ENCODE measurements at places on chromosomes 1 and 21.

- DNase-seq = no peak
Observed at GRCh38 chr1:183291802-183292514, 105.9 kb downstream of the LAMC2 start.

GRCh38 chr1:24235921-24236788, 49.1 kb upstream of the IFNLR1 start:
- no peak for DNase-seq

- DNase-seq = no peak
Observed at GRCh38 chr1:6399294-6399693, 5.7 kb upstream of the ACOT7 start.

DNA sequence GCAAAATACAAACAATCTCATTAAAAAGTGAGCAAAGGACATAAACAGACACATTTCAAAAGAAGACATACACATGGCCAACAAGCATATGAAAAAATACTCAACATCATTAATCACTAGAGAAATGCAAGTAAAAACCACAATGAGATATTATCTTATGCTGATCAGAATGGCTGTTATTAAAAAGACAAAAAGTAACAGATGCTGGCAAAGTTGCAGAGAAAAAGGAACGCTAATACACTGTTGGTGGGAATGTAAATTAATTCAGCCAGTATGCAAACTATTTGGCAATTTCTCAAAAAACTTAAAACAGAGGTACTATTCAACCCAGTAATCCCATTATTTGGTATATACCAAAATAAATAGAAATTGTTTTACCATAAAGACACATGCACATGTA, 32.2 kb upstream of the TNFSF18 start:
- DNase-seq = no peak

GRCh38 chr1:25612421-25612820, 4.2 kb upstream of the MAN1C1 start:
- no peak for DNase-seq

DNA sequence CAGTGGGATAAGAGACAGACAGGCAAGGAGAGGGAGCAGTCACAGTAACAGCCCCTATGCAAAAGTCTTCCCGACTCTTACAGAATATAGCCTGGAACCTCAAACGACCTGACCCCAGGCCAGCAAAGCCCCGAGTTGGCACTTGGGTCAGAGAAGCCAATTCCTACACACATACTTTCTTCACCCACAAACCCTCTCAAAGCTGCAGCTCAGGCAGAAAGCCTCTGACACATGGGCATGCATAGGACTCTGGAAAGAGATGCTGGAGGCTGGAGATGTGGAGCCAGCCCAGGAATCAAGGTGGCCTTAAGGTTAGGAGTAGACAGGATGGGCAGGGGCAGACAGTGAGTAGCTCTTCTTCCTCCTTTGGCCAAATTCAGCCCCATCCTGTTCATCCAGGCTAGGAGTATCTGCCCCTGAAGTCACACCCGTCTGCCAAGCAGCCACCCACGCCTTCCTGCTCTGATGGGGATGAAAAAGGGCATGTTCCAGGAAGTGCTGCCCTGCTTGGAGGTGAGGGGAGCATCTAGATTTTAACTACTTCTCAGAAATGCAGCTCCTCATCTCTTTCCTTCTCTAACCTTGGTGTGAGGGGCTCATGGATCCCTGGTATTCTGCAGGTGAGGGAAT, 7.8 kb downstream of the SLC41A1 start:
- no peak for DNase-seq

GRCh38 chr21:39119891-39120290, 63.4 kb downstream of the PSMG1 start:
- DNase-seq = no peak

DNA sequence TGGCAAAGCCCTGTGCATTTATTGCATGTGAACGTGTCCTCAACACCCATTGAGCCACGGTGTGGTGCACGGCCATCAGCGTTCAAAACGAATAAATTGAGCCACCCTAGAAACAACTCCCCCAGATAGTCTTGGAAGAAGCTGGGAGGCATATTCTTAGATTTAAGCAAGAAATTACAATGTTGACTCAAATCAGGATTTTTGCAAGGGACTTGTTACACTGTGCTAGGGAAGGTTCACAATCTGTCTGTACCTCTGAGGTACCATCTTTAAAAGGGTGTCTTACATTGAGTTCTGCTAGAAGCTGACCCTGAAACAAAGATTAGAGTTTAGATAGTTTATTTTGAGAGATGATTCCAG, 16.2 kb downstream of the CD247 start:
- DNase-seq = no peak

DNA sequence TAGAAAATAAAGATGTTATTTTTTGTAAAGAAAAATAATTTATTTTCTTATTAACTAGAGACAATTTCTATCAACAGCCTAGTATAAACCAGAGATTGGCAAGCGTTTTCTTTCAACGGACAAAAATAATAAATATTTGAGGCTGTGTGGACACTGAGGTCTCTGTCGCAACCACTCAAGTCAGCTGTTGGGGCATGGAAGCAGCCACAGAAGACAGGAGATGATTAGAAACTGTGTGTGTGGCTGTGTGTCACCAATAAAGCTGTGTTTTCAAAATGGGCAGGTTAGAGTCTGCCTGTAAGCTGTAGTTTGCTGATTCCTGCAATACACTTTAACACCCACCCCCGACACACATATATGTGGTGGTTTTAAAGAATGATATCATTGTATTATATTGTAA, 200.6 kb upstream of the HMCN1 start:
- DNase-seq = no peak

- no peak for DNase-seq
Observed at GRCh38 chr1:47529520-47530098, 91.8 kb downstream of the FOXD2 start.

DNA sequence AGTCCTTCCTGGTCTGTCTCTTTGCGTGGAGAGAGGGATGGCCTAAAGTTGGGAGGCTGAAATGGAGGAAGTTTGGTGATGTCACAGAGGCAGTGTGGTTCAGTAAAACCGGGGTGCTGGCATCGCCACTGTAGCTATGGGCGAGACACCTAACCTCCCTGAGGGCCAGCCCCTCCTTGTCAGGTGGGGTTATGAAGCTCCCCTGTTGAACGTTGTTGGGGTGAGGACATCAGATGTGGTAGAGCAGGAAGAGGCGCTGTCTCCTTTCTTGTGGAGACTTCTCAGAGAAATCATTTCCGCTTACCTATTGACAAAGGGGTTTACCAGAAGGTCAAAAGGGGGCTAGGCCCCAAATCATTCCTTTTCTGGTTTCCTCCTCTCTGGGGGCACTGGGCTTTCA, 294.7 kb downstream of the SIPA1L2 start:
- no peak for DNase-seq

DNA sequence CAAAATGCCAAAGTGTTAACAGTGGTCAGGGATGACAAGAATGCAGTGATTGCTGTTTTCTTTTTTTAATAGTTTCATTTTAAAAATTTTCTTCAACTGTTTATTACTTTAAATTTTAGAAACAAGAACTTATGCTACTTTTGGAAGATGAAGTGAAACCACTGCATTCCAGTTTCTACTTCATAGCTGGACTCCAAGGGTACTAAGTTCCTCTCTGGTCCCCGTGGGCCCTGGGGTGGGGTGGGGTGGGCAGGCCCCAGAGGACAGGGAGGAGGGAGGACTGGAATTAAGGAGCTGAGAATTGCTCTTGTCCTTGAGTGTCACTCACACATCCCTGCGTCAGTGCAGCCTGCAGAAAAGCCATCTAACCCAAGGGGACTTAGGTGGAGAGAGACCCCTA, 97.3 kb downstream of the RAVER2 start:
- no peak for DNase-seq

DNA sequence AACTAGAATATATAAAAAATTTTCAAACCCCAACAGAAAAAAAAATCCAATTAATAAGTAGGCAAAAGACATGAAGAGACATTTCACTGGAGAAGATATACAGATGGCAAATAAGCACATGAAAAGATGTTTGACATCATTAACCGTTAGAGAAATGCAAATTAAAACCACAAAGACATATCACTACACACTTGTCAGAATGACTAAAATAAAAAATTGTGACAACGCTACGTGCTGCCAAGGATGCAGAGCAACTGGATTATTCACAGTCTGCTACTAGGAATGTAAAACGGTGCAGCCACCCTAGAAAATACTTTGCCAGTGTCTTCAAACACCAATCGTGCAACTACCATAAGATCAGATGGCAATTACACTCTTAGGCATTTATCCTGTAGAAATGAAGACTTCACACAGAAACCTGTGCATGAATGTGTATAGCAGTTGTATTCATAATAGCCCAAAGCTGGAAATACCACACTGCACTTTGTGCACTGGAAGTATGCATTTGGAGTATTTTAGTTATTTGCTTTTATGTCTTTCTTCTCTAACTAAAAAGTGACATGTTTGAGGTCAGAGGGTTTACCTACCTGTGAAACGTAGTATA, 75.3 kb upstream of the PALMD start:
- no peak for DNase-seq

DNA sequence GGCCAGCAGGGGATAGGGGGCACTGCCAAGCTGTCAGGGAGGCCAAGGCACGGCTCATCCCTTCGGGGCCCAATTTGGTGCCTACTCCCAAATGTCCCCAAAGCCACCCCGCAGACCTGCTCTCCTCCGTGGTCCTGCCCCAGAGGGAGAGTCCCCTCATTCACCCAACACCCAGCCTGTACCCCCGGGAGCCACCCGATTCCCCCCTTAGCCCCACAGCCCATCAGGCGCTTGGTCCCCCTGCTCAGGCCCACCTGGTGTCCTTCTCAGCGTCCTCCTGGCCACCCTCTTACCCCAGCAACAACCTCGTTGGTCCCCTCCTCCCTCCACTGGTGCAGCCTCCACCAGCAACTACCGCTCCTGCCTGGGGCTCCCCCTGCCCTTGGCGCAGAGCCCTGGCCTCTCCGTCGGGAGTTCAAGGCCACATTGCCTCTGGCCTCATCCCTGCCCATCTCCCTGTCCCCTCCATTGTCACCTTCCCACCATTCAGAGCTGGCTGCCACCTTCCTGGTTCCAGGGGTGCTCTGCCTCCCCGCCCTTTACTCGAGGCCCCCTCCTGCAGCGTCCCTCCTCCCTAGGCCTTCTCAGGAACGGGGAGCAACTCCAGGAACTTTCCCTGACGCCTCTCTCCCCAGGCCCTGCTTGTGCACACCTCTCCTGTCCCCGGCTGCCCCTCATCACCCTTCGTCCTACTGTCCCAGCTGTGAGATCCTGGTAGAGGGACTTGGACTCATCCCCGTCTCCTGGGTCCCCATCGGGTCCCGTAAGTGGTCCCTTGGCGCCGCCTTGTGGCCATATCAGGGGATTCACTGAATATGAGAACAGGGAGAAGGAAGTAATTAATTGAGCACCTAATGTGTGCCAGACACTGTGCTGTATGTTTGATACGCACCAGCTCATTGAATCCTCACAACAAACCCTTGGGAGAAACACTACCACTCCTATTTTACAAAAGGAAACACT, 73.9 kb downstream of the RAP1GAP start:
- peak; percentile 64 for DNase-seq

DNA sequence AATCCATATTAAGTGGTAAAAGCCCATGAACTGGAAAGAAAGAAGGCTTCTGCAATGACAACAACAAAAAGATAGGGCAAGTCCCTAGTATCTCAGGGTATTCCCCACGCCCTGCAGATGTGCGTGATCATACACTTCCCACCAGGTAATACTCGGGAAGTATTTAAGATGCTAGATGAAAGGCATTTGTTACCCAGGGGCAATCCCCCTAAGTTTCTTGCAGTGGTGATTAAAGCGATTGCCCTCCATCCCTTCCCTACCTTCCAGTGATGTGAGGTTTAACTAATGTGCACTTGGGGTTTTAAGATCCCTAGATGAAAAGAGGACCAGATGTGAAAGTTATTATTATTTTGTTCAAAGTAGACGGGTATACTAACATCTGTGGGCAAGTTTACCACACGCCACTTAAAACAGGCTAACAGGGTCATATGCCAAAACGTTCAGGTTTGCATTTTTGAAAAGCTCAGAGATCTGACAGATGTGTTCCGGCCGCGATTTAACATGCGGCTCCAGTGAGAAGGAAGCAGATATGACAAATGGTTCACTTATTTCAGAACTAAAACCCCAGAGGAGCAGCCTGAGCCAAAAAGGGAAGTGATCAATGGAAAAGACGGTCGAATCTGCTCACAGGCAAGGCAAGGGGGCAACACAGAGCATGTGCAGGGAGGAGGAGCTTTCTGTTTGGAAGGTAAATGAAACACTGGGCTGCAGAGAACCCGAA, 17.4 kb downstream of the TIAM1 start:
- no peak for DNase-seq

GRCh38 chr21:42524341-42525028, 10.8 kb downstream of the SLC37A1 start:
- DNase-seq = no peak

DNA sequence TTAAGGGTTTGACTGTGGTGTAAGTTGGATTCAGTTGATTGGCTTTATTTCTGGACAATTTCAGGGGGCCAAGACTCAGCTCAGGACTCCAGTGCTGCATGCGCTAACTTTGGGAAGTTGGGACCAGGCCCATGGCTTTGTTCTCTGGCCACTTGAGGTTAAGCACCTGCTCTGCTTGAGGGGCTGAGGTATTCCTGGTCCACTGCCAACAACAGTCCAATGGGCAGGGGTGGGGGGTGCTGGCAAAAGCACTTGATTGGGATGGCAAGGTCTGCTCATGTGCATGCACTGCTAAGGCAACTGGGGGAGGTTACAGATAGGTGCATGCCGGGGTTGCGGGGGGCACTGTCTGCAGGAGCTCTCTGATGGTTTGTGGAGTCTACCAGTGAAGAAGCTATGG, 52.6 kb upstream of the ASB17 start:
- no peak for DNase-seq

GRCh38 chr1:177137814-177138213, 26.7 kb downstream of the ASTN1 start:
- no peak for DNase-seq

DNA sequence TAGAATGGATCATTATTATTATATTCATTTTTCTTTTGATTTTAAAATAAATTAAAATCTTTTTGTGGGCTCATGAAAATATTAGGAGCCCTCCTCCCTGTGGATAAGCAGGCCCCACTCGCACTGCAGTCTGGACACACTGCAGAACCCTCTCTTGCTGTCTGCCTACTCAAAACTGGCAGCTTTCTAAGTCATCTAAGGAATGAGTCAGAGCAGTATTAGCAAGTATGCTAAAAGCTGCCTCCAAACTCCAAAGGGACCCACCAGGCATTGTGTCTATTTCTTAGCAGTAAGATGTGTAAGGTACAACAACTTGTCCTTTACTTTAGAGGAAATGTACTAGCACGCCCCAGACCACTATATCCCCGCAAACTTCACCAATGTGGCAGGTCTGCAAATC, 108.8 kb downstream of the SYF2 start:
- no peak for DNase-seq
